ENCODE measurements at places on chromosomes 3 and 15.
A peak's percentile ranks its signal among the peaks of the same experiment; 100 is the strongest.

GRCh38 chr3:112338021-112338726 lies 5.2 kb downstream of the CD200 start:
- no peak for DNase-seq

DNA sequence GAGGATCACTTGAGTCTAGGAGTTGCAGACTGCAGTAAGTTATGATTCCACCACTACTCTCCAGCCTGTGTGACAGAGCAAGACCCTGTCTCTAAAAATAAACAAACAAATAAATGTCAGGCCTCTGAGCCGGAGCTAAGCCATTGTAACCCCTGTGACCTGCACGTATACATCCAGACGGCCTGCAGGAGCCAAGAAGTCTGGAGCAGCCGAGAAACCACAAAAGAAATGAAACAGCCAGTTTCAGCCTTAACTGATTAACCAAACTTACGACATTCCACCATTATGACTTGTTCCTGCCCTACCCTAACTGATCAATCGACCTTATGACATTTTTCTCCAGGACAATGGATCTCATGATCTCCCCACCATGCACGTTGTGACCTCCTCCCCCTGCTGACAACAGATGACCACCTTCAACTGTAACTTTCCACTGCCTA lies 32.5 kb upstream of the ZKSCAN7 start:
- DNase-seq: no peak

- peak; percentile 15 for DNase-seq
These were observed 46.4 kb upstream of the SYNM start for GRCh38 chr15:99058421-99058870.

DNA sequence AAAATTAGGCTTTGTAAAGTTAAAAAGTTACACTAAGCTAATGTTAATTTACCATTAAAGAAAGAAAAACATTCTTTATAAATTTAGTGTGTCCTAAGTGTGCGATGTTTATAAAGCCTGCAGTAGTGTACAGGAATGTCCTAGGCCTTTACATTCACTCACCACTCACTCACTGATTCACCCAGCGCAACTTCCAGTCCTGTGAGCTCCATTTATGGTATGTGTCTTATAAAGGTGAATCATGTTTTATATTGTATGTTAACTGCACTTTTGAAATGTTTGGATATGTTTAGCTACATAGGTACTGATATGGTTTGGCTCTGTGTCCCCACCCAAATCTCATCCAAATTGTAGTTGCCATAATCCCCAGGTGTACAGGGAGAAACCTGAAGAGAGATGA lies 549.7 kb upstream of the EPHA6 start:
- DNase-seq: no peak

DNA sequence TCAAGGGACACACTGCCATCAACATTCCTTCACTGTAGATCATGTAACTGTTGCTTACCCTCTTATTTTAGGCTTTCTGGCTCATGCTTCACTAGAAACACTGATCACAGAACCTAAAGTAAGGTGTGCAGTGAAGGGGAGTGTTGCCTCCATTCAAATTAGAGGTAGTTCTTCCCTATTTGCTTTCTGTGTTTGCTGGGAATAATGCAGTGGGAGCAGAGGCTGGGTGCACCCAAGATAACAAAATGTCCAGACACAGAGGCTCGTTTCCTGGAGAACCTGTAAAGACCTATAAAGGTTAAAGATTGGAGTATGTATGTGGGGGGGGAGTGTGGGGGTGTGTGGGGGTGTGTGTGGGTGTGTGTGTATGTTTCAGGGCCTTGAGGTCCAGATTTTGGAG lies 2.1 kb upstream of the CLDN18 start:
- no peak for DNase-seq

Data from hematopoietic multipotent progenitor cell treated with erythropoietin and hydrocortisone succinate and interleukin-3 and kit ligand, for 6 days (in vitro differentiated cells).